ENCODE measurements at places on chromosomes 5 and 9. TPM values are rescaled to one million over a fixed set of nuclear protein-coding genes. Genes with fewer than 3 reads are reported as not detected.

The PRSS3 gene
- total RNA-seq: not detected

The ANKRA2 gene
- 23.9 TPM for total RNA-seq

The CCL21 gene
- not detected for total RNA-seq

The C9orf153 gene
- 0.54 TPM for total RNA-seq

The ZNF474 gene
- 0.25 TPM for total RNA-seq

The ARL14EPL gene
- not detected for total RNA-seq

The SEC16A gene
- total RNA-seq: 92.9 TPM

The ACOT12 gene
- total RNA-seq: not detected

The N4BP3 gene
- total RNA-seq: 2.1 TPM

The SHOC1 gene
- total RNA-seq: not detected

The KIF4B gene
- 0.07 TPM for total RNA-seq
